Cerebellar cortex (tissue), 1 donor: ENCODE measurements at places on chromosomes 7 and 10.

DNA sequence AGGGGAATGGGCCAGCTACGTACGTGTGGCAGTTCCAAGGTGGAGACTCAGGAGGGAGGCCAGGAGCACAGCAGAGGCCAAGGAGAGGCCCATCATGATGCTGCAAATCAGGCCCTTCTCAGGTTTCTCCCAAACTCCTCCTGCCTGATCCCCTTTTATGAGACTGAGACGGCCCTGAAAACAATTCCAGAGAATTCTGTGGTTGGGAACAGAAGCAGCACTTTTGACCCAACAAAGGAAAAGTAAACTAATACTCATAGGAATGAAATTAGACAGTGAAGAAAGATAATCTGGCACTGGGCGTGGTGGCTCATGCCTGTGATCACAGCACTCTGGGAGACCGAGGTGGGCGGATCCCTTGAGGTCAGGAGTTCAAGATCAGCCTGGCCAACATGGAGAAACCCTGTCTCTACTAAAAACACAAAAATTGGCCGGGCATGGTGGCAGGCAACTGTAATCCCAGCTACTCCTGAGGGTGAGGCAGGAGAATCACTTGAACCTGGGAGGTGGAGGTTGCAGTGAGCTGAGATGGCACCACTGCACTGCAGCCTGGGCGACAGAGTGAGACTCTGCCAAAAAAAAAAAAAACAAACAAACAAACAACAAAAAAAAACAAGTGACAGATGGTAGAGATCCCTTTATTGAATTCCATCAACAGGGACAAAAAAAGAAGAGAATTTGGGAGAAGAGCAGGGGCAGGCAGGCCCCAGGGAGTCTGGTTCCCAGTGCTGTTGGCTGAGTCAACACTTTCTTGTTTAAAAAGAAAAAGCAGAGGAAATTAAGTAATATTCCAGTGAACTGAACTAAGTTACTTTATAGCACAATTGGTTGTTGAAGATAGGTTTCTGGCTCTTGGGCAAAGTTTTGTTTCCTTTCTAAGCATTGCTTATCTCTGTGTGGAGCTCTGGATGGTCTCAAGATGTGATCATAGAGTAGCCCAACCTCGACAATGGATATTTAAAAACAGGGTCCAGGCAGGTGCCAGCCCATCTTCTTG, at the start of gene CCL26:
TSS of gene CCL26 (minus strand) at position 131 of the 997 bp plus-strand sequence. CDS start at position 96, 35 bp downstream.
- DNase-seq, result no peak

- DNase-seq, result no peak
These were observed 221.7 kb downstream of the ZWINT start for GRCh38 chr10:56139405-56139804.

GRCh38 chr10:105837951-105838350, 1196.9 kb downstream of the SORCS3 start:
- DNase-seq, result peak; percentile 4

- no peak for DNase-seq
These were observed 105.8 kb downstream of the THSD7A start for GRCh38 chr7:11726001-11726793.

DNA sequence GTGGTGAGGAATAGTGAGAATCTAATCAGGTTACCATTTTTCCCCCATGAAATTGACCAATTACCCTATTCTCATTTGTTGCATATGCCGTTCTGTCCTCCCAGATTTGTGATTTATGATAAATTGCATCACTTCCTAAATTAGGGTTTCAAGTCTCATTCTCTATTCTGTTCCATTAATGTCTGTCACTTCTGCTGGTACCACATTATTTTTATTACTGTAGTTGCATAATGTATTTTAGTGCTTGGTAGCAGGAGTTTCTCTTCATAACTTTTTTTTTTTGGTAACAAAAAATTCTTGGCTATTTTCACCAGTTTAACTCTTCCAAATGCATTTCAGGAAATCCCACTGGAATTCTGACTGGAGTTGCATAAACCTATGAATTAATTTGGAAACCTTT, 44.0 kb upstream of the FAM133B start:
- no peak for DNase-seq

GRCh38 chr10:74255888-74256357, 104.9 kb downstream of the ADK start:
- DNase-seq, result peak; percentile 4

GRCh38 chr10:106528702-106529101, 635.8 kb downstream of the SORCS1 start:
- DNase-seq, result no peak

- DNase-seq, result no peak
These were observed 11.5 kb downstream of the LIPJ start for GRCh38 chr10:88598055-88598454.

GRCh38 chr7:876972-877311, 588 bp downstream of the GET4 start:
- no peak for DNase-seq

GRCh38 chr7:126150278-126150958, 1102.3 kb downstream of the GRM8 start:
- no peak for DNase-seq

GRCh38 chr10:98135222-98135899, 904 bp downstream of the R3HCC1L start:
- DNase-seq, result peak; percentile 10

- no peak for DNase-seq
These were observed 10.7 kb downstream of the C10orf90 start for GRCh38 chr10:126659750-126660149.

- DNase-seq, result peak; percentile 66
These were observed 36.7 kb downstream of the TMEM248 start for GRCh38 chr7:66957595-66958290.
